ENCODE measurements at places on chromosomes 13 and 19.
A peak's percentile ranks its signal among the peaks of the same experiment; 100 is the strongest.

DNA sequence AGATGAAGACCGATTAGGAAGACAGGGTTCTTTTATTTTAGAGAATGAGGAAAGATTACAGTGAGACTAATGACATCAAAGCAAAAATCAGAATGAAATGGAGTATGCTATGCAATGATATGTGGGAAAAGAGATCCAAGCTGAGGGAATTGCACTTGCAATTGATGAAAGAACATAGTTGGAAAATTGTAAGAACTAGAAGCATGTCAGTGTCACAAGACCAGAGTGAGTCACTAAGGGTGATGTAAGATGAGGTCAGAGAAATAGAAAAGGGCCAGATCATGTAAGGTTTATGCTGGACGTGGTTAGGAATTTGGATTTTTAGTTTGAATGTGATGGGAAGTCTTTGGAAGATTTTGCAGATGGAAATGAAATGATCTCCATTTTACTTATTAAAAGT is 1937.3 kb downstream of the OLFM4 start:
- DNase-seq: no peak

GRCh38 chr13:111187960-111188541 is 72.9 kb downstream of the ARHGEF7 start:
- no peak for DNase-seq

GRCh38 chr19:40419066-40419612 is 6.0 kb upstream of the PRX start:
- no peak for DNase-seq

- no peak for DNase-seq
Observed at GRCh38 chr13:23870356-23871140, 18.7 kb downstream of the MIPEP start.

- DNase-seq: no peak
Observed at GRCh38 chr19:12647490-12648071, 19.0 kb downstream of the MAN2B1 start.

- DNase-seq: no peak
Observed at GRCh38 chr19:4709440-4710280, 14.0 kb downstream of the DPP9 start.

- DNase-seq: no peak
Observed at GRCh38 chr13:67489016-67489415, 258.9 kb upstream of the PCDH9 start.

- DNase-seq: no peak
Observed at GRCh38 chr13:40185414-40185813, 481.0 kb downstream of the FOXO1 start.

DNA sequence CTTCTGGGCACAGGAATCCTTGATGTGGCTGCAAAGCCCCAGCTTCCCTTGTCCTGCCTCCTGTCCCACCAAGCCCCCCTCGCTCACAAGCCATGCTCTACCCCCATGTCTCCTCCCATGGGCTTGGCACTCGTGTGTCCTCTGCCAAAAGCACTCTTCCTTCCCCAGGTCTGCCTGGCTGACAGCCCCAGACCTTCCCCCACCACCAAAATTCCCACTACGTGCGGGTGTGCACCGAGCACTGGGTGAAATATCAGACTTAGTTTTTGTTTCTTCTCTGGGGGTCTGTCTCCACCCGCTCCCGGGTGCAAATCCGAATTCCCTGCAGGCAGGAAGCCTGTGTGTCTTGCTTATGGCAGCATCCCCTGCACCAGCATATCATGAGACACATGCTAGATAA is 5.9 kb upstream of the VSTM2B start:
- DNase-seq: no peak

DNA sequence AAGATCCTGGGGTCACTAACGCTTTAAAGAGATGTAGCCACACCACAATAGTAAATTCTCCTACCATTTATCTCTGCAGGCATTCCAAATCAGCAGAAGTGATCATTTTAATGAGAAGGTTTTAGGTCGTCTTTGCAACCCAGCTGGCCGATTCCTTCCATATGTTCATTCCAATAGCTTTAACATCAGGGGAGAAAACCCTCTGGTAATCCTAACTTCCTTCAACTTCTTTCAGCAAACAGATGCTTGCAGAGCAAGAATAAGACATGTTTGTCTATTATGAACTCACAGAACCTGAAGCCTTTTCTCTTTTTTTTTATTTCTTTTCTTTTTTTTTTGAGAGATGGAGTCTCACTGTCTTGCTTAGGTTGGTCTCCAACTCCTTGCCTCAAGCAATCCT is 498.6 kb upstream of the SLITRK1 start:
- DNase-seq: no peak

GRCh38 chr13:79534596-79534995 is 53.6 kb downstream of the NDFIP2 start:
- no peak for DNase-seq

DNA sequence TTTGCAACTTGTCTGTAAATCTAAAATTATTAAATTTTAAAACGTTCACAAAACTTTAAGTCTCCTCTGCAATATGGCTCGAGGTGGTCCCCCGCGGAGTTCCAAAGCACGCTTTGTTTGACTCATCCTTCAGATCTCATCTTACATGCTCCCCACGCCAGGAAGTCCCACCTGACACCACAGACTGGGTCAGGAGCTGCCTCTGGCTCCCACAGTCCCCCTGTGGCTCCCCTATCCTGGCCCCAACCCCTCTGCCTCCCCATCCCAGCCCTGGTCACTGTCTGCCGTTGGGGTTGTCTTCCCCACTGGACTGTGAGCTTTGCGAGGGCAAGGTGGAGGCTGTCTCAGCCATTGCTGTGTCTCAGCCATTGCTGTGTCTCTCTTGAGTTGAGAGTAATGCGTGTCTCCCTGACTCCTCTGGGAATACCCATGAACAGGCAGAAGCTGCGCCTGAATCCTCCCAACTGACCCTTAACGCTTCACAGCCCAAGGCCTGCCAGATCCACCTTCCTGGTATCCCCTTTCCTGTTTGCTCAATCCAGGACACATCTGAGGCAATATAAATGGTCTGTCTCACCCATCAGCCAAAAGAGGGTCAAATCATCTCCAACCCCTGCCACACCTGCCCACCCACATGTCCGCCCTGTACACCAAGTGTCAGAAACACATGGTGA is 15.9 kb downstream of the DYRK1B start:
- DNase-seq: no peak

- peak; percentile 15 for DNase-seq
Observed at GRCh38 chr13:34207334-34207733, 389.4 kb downstream of the RFC3 start.

Data from smooth muscle cell of the brain vasculature (primary cell).